GM23248 (cell line): ENCODE measurements at places on chromosomes 2 and 18.

GRCh38 chr18:61076986-61077385, 256.2 kb upstream of the CDH20 start:
- H3K27ac ChIP-seq = no peak overlapping the region
- H3K4me1 ChIP-seq = no peaks in the 10 kb centered on the region
- H3K27me3 ChIP-seq = no peaks in the 10 kb centered on the region
- DNase-seq = no peak
- H3K36me3 ChIP-seq = no peaks in the 10 kb centered on the region

- DNase-seq = peak; percentile 28
- H3K27me3 ChIP-seq = peaks cover 48% of the 10 kb centered on the region
- H3K36me3 ChIP-seq = no peaks in the 10 kb centered on the region
- no peak overlapping the region for H3K27ac ChIP-seq
- H3K4me1 ChIP-seq = peaks cover 3% of the 10 kb centered on the region; the same call in 1 of the 2 replicates
These were observed 1.3 kb upstream of the LRP2 start for GRCh38 chr2:169363560-169364150.

GRCh38 chr2:70525032-70525431, 28.6 kb downstream of the TGFA start:
- H3K27ac ChIP-seq = peak overlapping the region; percentile 63
- peaks cover 19% of the 10 kb centered on the region for H3K4me1 ChIP-seq
- peak; percentile 40 for DNase-seq
- no peaks in the 10 kb centered on the region for H3K36me3 ChIP-seq
- no peaks in the 10 kb centered on the region for H3K27me3 ChIP-seq

DNA sequence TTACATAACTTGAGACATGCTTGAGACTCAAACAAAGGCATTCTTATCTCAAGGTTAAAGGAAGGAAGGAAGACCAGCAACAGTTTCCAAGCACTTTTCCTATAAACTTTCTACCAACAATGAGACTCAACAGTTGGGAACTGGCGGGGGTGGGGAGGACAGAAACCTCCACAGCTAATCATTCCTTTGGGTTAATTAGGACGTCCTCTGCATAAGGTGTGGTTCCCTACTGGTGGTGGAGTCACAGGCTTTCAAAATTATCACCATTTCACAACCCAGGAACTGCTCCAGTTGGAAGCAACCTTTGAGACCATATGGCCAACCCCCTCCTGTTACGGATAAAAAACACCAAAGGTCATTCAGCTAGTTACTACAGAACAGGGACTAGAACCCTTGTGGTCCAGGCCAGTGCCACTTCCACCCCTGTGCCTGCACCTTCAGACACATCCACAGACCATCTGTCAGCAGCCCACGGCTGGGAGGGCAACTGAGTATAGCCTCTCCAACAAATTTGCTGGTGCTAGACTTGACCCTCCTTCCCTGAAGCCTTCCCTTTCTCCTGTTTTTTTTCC, 30.1 kb upstream of the ATL2 start:
- peaks cover 43% of the 10 kb centered on the region for H3K27me3 ChIP-seq
- no peaks in the 10 kb centered on the region for H3K36me3 ChIP-seq
- no peak overlapping the region for H3K4me3 ChIP-seq
- no peak for DNase-seq

- no peak overlapping the region for H3K4me3 ChIP-seq
- no peaks in the 10 kb centered on the region for H3K36me3 ChIP-seq
- no peak overlapping the region for H3K27ac ChIP-seq
- H3K4me1 ChIP-seq = peaks cover 12% of the 10 kb centered on the region
- H3K27me3 ChIP-seq = no peaks in the 10 kb centered on the region
These were observed 36.0 kb downstream of the CDK15 start for GRCh38 chr2:201842131-201842860.

DNA sequence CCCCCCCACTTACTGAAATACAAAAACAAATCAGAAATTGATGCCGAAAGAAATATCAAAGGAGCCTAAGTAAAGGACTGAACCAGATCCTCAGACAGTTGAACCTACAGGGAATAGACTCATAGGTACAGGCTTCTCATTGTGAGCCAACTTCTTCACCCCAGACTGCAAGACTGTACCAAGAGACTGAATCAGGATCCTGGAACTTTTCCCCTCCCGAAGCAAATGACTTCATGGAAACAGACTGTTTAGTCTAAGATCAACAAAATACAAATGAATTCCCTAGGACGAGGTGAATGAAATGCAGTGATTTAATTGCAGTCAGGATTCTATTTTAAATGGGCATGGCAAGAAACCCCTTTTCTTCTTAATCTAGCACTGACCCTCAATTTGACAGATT, 53.6 kb upstream of the RNF152 start:
- H3K36me3 ChIP-seq = no peaks in the 10 kb centered on the region
- no peaks in the 10 kb centered on the region for H3K27me3 ChIP-seq
- peaks cover 13% of the 10 kb centered on the region for H3K4me1 ChIP-seq

DNA sequence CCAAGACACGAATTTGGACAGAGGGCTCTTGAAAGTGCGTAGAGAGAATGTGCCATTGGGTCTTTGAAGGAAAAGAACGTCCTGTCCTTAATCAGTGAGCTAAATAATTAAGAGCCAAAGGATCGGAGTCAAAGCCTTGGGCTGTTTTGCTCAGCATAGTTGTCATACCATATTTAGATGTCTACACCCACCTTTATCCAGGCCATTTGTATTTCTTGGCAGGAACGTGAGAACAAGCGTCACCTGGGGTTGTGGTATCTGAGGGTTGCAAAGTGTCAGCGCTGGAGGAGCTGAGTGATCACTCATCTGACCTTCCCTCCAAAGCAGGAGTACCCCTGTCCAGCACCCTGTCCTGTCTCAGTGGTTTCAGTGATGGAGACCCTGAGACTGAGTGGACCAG, 4.5 kb downstream of the LPIN1 start:
- H3K27ac ChIP-seq = no peak overlapping the region
- H3K36me3 ChIP-seq = no peaks in the 10 kb centered on the region
- no peaks in the 10 kb centered on the region for H3K27me3 ChIP-seq
- H3K4me3 ChIP-seq = no peak overlapping the region
- DNase-seq = no peak
- peaks cover 21% of the 10 kb centered on the region for H3K4me1 ChIP-seq

DNA sequence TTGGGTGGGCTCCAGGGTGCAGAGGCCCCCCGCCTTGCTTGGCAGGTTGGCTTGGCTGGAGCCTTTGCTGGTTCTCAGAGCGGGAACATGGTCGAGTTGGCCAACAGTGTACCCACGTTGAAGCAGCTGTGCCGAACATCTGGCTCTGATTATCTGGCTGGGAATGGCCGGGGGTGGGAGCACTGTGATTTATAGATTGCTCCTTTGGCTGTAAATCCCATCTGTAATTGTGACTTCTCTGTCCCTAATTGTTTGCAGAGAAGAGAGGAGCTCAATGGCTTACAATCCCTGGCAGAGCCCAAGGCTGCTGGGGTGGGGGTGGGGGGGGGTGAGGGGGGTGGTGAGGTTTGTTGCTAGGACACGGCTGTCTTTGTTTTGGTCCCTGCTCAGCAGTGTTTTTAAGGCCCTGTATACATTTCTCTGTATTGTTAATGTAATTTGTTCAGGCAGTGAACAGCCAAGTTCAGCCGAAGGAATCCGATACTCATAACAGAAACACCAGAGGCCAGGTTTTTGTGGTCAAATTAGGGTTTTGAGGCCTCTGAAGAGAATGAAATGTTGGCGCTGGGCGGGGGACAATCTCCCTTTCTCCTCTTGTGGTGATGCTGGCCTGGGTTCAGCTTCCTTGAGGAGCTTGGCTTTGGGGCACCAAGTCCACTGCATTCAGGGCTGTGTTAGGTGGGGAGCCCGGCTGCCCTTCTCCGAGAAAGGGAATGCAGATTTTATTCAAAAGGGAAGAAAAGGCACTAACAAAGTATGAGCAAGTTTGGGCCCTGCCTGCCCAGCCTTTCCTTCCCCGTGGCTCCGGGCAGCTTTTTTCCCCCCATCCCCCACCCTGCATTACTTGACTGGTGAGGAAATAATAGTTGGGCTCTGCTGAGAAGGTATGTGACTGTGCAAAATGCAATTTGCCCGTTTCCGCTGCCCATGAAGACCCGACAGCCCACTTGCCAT, 82.5 kb downstream of the TCF7L1 start:
- peak overlapping the region; percentile 41 for H3K4me3 ChIP-seq
- peaks cover 10% of the 10 kb centered on the region; the same call in 1 of the 2 replicates for H3K27me3 ChIP-seq
- peak; percentile 88 for DNase-seq
- peak overlapping the region; percentile 73 for H3K27ac ChIP-seq
- H3K4me1 ChIP-seq = peaks cover 17% of the 10 kb centered on the region

DNA sequence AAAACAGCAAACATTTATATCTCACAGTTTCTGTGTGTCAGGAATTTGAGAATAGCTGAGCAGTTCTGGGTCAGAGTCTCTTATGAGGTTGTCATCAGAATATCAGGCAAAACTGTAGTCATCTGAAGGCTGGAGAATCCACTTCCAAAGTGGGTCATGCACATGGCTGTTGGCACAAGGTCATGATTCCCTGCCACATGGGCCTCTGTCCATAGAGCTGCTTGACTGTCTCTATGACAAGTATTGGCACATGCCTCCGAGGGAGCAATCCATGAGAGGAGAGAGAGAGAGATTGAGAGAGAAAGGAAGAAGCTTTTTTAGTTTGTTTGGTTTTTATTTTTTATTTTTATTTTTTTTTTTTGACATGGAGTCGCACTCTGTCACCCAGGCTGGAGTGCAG, 101.8 kb upstream of the DDX18 start:
- no peak for DNase-seq
- no peak overlapping the region for H3K4me3 ChIP-seq
- no peaks in the 10 kb centered on the region for H3K36me3 ChIP-seq

- DNase-seq = peak; percentile 79
- peaks cover 18% of the 10 kb centered on the region for H3K4me1 ChIP-seq
- peaks cover 37% of the 10 kb centered on the region for H3K36me3 ChIP-seq
- peak within 1 kb of the TSS; percentile 97 for H3K4me3 ChIP-seq
- H3K27me3 ChIP-seq = 0 out of 2 replicates have a peak, but pooled peaks cover 7% of the 10 kb centered on the region
These were observed at the start of gene EFEMP1 for GRCh38 chr2:55923091-55923981. Gene EFEMP1, minus strand, starts transcription at chr2:55923782. Its CDS starts 1,342 bp downstream, at chr2:55922440.

- H3K27ac ChIP-seq = no peak overlapping the region
- no peaks in the 10 kb centered on the region for H3K36me3 ChIP-seq
- no peaks in the 10 kb centered on the region for H3K27me3 ChIP-seq
- H3K4me1 ChIP-seq = peaks cover 21% of the 10 kb centered on the region
- DNase-seq = peak; percentile 43
These were observed 114.4 kb upstream of the DTNA start for GRCh38 chr18:34595690-34596089.

DNA sequence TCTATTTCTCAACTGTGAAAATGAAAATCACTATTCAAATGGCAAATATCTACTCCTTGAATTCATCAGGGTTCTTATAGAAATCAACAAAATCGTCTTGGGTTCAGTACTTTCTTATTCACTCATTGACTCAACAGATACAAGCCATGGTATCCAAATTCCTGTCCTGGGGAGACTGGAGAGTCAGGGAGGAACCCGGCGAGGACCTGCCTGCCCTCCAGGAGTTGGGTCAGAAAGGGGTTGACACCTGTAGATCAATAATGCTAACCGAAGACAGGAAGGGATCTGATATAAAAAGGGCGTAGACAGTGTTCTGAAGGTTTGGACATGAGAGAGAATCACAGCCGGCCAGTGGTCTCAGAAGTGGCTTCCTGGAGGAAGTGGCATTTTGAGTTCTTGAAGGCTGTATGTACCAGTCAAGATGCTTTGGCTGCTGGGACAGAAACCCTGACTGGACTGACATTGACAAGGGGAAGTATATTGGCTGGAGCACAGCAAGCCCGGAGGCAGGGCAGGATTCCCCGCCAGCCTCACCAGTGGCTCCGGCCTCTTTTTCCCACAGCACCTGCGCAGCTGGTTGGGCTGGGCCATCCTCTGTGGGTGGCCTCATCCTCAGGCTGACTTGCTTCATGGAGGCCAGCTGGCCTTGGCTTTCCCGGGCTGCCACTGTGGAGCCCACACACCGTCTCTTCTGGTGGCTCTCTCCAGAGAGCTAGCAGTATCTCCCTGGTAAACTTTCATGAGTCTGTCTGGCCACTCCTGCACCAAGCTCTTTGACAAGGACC, 3.0 kb downstream of the LRRFIP1 start:
- H3K27me3 ChIP-seq = no peaks in the 10 kb centered on the region
- no peak for DNase-seq
- H3K4me3 ChIP-seq = no peak overlapping the region
- no peak overlapping the region; the same call in 1 of the 2 replicates for H3K27ac ChIP-seq
- 0 out of 2 replicates have a peak, but pooled peaks cover 3% of the 10 kb centered on the region for H3K36me3 ChIP-seq
- peaks cover 21% of the 10 kb centered on the region for H3K4me1 ChIP-seq
